ENCODE measurements at places on chromosomes 16 and 17.
A peak's percentile ranks its signal among the peaks of the same experiment; 100 is the strongest.

- no peak for DNase-seq
These were observed 16.7 kb downstream of the HSD11B2 start for GRCh38 chr16:67447508-67448076.

GRCh38 chr17:82938873-82939620, 99.2 kb upstream of the ZNF750 start:
- DNase-seq: no peak

GRCh38 chr16:3732171-3732570, 14.8 kb upstream of the TRAP1 start:
- DNase-seq: no peak

GRCh38 chr16:77143364-77143763, 47.6 kb upstream of the MON1B start:
- DNase-seq: no peak

DNA sequence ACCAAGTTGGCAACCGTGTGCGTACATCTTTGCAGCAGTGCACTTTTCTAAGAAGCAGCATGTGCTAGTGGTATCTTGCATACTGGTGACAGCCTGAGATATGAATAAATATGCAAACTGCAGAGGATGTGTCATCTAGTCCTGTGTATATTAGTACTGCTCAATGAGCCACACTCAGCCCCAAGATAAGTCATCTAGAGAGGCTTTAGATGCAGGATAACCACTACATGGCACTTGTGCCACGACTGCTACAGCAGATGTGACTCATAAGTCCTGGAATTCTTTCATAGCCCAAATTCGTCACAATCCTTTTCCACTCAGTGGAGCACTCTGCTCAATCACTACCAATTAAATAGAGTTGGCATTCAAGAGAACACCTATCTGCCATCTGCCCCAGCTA, 171.5 kb downstream of the AXIN2 start:
- DNase-seq: no peak

GRCh38 chr16:47284999-47285398, 141.3 kb upstream of the NETO2 start:
- no peak for DNase-seq

DNA sequence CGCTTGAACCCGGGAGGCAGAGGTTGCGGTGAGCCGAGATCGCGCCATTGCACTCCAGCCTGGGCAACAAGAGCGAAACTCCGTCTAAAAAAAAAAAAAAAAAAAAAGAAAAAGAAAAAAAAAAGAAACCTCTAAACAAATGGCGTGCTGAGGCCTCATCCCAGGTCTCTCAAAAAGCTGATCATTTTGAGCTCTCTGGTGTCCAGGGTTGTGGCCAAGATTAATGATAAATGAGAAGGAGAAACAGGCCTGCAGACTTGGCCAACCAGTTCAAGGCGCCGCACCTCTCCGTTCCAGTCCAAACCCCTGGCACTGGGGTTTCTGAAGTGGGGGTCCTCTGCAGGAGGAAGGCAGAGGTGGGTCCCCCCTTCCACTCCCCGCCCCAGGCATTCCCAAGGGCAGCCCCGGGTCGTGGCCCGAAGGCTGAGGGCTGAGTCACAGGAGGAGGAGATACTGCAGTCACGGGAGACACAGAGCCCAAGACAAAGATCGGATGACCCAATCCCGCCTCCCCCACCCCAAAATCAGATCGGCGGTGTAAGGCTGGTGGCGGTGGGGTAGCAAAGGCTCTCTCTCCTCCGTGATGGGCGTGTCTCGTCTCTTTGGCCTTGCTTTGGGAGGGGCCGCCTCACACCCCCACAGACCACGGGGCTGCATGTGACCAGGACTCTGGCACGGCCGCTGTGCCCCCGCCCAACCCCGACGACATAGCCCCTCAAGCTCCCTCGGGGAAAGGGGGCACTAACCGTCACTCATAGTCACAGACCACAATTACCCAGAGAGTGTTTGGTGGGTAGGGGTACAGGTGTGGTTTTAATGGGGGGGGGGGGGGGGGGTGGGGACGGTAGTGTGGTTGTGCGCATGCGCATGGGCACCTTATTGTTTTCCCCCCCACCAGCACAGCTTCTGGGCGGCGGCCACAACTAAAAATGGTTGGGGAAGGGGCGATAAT, 1.1 kb downstream of the VAT1 start:
- peak; percentile 62 for DNase-seq

- DNase-seq: no peak
These were observed 64.1 kb downstream of the TIMM22 start for GRCh38 chr17:1060991-1061390.

GRCh38 chr17:298791-299450, 53.7 kb downstream of the RPH3AL start:
- DNase-seq: no peak

DNA sequence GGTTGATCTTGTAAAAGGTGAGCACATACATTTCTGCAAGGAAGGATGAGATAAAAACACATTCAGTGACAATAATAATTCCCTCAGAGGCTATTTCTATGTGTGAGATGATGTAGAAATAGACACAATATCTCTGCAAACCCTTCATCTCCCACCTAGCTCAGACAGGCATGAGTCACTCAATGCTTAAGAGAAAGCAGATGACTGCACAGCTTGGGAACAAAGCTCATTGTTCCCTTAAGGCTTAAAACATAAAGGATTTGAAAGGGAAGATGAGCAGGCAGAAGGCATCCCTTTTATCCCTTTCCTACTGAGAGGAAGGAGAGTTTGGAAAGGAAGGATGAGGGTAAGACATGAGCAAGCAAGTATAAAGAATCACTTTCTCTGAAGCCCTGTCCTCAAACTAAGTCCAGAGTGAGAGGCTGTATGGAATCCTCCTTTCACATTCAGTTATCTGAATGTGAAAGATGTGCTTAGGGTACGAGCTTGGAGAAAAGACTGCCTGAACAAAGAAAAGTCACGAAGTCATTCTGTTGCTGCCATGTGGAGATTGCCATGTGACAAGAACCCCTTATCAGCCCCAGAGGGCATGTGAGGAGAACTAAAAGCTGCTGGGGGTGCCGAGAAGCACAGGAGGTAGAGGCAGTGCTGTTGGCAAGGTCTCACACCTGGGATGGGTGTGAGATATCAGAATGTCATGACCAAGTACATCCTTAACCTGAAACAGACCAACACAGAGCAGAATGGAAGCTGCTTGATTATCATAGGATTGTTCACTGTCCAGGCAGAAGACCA, 58.2 kb downstream of the CNTNAP4 start:
- no peak for DNase-seq

- no peak for DNase-seq
These were observed 76.8 kb downstream of the SEC14L1 start for GRCh38 chr17:77217566-77217965.

GRCh38 chr17:34163646-34164045, 91.4 kb upstream of the CCL2 start:
- DNase-seq: no peak

GRCh38 chr17:66799849-66800537, 34.9 kb upstream of the CACNG5 start:
- no peak for DNase-seq

DNA sequence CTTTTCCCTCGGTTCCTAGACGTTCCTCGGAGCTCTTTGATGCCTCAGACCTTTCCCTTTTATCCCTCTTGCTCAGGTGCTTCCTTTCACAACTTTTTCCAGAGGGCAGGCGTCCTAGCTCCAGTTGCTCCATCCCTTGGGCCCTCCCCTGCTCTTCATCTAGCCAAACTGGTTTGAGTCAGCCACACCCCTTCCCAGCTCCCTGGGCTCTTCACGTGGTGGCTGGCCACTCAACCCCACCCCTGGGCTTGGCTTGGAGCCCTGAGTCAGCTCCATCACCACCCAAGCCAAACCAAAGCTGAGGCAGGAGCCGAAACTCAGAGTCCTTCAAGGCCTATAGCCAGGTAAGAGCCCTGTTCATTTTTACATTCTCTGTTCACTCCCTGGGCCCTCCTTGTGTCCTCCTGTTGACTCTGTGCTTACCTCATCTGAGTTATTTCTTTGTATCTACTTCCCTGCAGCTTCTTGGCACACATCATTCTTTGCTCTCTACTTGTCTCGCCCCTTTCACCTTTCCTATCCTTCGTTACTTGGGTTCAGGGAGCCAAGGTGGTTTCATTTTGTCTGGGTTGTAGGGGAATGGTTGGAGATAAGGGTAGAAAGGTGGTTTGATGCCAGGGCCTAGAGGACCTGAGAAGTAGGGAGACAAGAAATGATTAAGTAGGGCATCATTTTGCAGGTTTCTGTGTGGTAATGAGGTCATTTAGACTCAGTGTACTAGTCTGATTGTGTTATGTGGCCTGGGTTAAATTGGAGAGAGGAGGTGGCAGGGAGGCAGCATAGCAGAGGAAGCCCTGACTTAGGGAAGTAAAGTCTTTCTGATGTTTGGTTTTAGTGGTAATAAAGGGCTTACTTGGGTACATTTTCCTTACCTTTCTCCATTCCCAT, 7.6 kb upstream of the PHKG2 start:
- DNase-seq: peak; percentile 76

DNA sequence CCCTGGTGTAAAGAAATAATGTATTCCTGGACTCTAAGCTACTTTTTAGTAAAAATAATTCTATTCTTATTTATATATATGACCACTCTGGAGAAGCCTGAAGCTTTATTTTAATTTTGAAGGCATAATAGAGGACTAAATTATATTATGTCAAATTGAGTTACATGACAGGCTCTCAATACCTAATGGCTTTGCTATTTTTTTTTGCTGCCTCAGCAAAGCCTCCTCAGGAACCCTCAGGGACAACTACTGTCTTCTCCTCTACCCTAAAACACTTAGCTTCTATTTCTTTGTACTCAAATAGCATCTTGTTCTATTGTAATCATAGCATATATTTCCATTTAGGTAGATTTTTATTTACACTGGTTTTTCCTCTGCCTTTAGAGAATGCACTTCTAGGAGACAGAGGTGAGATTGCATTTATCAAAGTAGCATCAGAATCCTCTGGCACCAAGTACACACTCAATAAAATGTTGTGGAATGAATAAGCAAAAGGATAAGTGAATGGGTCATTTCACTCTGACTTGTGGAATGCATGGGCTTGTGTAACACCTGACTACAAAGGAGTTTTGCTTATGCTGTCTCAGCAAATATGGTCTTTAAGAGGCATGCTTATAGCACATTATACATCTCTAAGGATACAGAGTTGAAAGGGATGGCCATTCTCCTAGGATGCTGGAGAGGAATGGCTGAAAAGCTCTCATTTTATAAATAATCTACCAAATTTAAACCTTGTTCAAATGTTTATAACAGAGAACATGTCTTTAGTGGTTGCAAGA, 605.2 kb downstream of the KCNJ2 start:
- no peak for DNase-seq

DNA sequence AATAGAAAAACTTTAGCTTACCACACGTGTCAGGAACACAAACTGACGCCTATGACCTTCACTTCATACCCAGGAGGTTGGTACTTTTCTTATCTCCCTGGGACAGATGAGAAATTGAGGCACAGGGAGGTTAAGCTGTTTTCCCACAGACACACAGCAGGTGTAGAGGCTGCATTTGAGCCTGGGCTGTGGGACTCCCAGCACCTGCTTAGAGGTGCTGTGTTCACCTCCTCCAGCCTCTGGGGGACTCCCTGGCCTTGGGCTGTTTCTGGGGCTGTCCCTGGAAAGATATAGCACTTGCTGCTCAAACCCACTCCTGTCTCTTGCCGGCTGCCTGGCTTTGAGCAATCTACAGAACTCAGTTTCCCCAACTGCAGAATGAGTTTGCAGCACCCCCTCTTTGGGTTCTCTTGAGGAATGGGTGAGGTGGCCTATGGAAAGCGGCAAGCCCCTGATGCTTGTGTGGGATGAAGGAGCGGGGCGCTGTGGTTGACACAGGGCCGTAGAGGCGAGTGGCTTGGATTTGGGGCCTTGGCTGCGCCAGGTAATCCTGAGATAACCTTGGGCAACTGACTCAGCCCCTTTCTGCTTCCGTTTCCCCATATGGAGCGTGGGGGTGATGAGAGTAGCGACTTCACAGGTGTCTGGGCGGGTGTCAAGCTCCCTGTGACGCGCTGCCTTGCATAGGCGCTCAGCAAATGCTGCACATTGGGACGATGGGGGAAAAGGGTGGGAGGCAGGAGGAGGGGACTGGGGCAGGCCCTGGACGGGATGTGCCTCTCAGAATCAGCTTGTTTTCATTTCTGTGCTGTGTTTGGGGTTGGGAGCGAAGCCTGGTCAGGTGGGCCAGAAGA, 104.5 kb upstream of the CIBAR2 start:
- no peak for DNase-seq

All from left lobe of liver (tissue), 2 donors.